Activated CD8-positive, alpha-beta memory T cell treated with anti-CD3 and anti-CD28 coated beads, Interleukin-2, amount 10 ng/mL, durations not matched to agents 7 days and 5 days (primary cell): ENCODE measurements at places on chromosomes 5 and 9.

DNA sequence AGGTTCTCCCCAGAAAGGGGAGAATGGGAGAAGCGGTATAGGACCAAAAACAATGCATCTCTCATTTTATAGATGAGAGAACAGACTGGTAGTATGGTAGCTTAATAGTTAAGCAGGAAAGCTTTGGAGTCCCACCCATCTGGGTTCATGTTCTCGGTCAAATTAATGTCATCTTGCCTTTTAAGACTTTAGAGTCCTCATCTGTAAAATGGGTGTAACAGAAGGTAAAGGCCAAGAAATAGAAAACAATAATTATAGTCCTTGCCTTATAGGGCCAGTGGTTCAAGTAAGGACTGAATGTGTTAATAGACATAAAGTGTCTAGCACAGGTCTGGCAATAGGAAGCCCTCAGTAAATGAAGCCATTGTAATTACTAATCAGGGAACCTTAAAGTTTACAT, 16.4 kb downstream of the SMIM3 start:
- H3K27me3 ChIP-seq: no peaks in the 10 kb centered on the region
- no peak overlapping the region for H3K4me3 ChIP-seq
- H3K4me1 ChIP-seq: peaks cover 15% of the 10 kb centered on the region
- peaks cover 44% of the 10 kb centered on the region for H3K36me3 ChIP-seq

DNA sequence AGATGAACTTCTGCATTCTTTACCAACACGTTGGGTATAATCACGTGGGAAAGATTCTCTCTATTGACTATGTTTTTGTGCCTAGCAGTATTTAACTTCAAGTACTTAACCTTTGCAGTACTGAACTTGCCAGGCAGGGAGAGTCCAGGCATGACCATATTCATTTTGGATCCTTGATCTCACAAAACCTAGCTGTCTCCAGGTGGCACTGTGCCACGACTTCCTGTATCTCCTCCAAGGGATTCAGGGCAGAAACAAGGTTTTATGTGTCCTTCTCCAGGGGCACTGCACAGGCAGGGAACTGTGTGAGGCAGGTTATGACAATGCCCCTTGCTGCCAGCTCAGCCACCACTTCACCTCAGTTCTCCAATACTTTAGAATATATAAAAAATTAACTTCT, 11.7 kb upstream of the IFNA5 start:
- H3K4me1 ChIP-seq: peaks cover 2% of the 10 kb centered on the region
- peaks cover 18% of the 10 kb centered on the region for H3K27me3 ChIP-seq
- no peak overlapping the region for H3K4me3 ChIP-seq
- H3K27ac ChIP-seq: no peak overlapping the region

GRCh38 chr5:144333336-144333920, 162.8 kb downstream of the KCTD16 start:
- no peak overlapping the region for H3K27ac ChIP-seq
- no peak for DNase-seq
- H3K4me1 ChIP-seq: no peaks in the 10 kb centered on the region
- no peak overlapping the region for H3K4me3 ChIP-seq
- no peaks in the 10 kb centered on the region for H3K27me3 ChIP-seq

DNA sequence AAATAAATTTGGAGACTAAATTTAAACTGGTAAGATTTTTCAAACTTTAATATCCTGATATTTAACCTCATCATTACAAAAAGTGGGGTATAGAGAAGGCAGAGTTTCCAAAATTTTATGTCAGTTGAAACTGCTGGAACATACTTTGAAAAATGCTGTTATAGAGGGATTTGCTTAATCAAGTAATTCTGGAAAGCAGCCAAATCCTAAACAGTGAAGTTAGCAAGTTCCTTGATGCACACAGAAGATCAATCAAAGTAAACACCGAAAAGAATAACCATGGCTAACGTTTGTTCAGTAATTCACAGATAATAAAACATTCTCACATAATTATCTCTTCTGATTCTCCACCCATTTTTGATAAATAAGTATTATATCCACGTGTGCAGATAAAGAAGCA, 8.1 kb upstream of the PRR16 start:
- no peak for DNase-seq
- H3K4me1 ChIP-seq: no peaks in the 10 kb centered on the region
- H3K4me3 ChIP-seq: no peak overlapping the region
- no peak overlapping the region for H3K27ac ChIP-seq

- peaks cover 8% of the 10 kb centered on the region for H3K27me3 ChIP-seq
- H3K27ac ChIP-seq: no peak overlapping the region
- no peak overlapping the region for H3K4me3 ChIP-seq
These were observed 68.4 kb upstream of the RPS23 start for GRCh38 chr5:82346399-82347165.

- DNase-seq: no peak
- H3K27ac ChIP-seq: no peak overlapping the region
- H3K4me3 ChIP-seq: no peak overlapping the region
These were observed 240.7 kb downstream of the CSNK1G3 start for GRCh38 chr5:123752552-123753179.

DNA sequence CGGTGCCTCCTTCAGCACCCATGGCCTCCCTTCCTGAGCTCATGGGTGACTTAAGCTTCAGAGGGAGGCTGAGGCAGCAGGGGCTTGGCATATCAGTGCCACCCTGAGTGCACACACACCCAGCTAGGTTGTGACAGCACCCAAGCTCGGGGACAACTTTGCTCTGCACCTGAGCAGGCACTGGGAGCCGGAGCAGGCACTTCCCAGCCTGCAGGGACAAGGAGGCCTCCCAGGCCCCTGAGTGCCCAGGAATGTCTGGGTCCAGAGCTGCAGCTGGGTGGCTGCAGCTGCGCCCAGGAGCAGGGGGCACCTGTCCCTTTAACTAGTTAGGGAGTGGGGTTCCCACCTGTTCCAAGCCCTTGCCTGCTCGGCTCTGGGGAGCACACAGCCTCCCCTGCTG, 48.7 kb upstream of the CDH12 start:
- no peaks in the 10 kb centered on the region for H3K36me3 ChIP-seq
- H3K27me3 ChIP-seq: no peaks in the 10 kb centered on the region
- DNase-seq: no peak
- no peak overlapping the region for H3K4me3 ChIP-seq
- no peaks in the 10 kb centered on the region for H3K4me1 ChIP-seq

- H3K4me3 ChIP-seq: no peak overlapping the region
- no peaks in the 10 kb centered on the region for H3K36me3 ChIP-seq
- no peaks in the 10 kb centered on the region for H3K27me3 ChIP-seq
- peaks cover 19% of the 10 kb centered on the region for H3K4me1 ChIP-seq
- no peak for DNase-seq
- H3K27ac ChIP-seq: peak overlapping the region; percentile 34
These were observed 17.0 kb downstream of the BICD2 start for GRCh38 chr9:92747459-92748232.

- H3K27ac ChIP-seq: no peak overlapping the region
- H3K4me3 ChIP-seq: no peak overlapping the region
- peaks cover 2% of the 10 kb centered on the region for H3K27me3 ChIP-seq
- no peaks in the 10 kb centered on the region for H3K4me1 ChIP-seq
These were observed 111.5 kb upstream of the ANKRD55 start for GRCh38 chr5:56344594-56344993.

GRCh38 chr5:72291601-72292000, 28.4 kb downstream of the MRPS27 start:
- no peak overlapping the region for H3K4me3 ChIP-seq
- H3K27ac ChIP-seq: no peak overlapping the region
- no peak for DNase-seq
- H3K4me1 ChIP-seq: no peaks in the 10 kb centered on the region

GRCh38 chr9:130756455-130757152, 63.0 kb downstream of the EXOSC2 start:
- no peak for DNase-seq
- H3K4me1 ChIP-seq: peaks cover 7% of the 10 kb centered on the region
- H3K27ac ChIP-seq: no peak overlapping the region
- H3K4me3 ChIP-seq: no peak overlapping the region
- H3K27me3 ChIP-seq: no peaks in the 10 kb centered on the region
- no peaks in the 10 kb centered on the region for H3K36me3 ChIP-seq

- H3K27ac ChIP-seq: no peak overlapping the region
- H3K4me3 ChIP-seq: no peak overlapping the region
- no peaks in the 10 kb centered on the region for H3K36me3 ChIP-seq
- H3K27me3 ChIP-seq: no peaks in the 10 kb centered on the region
- H3K4me1 ChIP-seq: no peaks in the 10 kb centered on the region
These were observed 173.7 kb upstream of the POU5F2 start for GRCh38 chr5:93915142-93915553.

- no peaks in the 10 kb centered on the region for H3K27me3 ChIP-seq
- H3K27ac ChIP-seq: no peak overlapping the region
- DNase-seq: no peak
- H3K4me1 ChIP-seq: peaks cover 25% of the 10 kb centered on the region
- no peak overlapping the region for H3K4me3 ChIP-seq
These were observed 85.4 kb upstream of the RPS23 start for GRCh38 chr5:82363524-82363923.

GRCh38 chr9:13860019-13860418, 453.9 kb downstream of the NFIB start:
- no peak for DNase-seq
- no peak overlapping the region for H3K27ac ChIP-seq
- no peak overlapping the region for H3K4me3 ChIP-seq

GRCh38 chr9:15374310-15374709, 48.4 kb upstream of the SNAPC3 start:
- H3K27ac ChIP-seq: no peak overlapping the region
- no peak overlapping the region for H3K4me3 ChIP-seq
- no peaks in the 10 kb centered on the region for H3K4me1 ChIP-seq
- peaks cover 15% of the 10 kb centered on the region for H3K27me3 ChIP-seq
- H3K36me3 ChIP-seq: peaks cover 1% of the 10 kb centered on the region
- no peak for DNase-seq

- DNase-seq: no peak
- no peaks in the 10 kb centered on the region for H3K4me1 ChIP-seq
- peaks cover 2% of the 10 kb centered on the region for H3K27me3 ChIP-seq
- no peak overlapping the region for H3K27ac ChIP-seq
- H3K4me3 ChIP-seq: no peak overlapping the region
These were observed 47.1 kb upstream of the RAI14 start for GRCh38 chr5:34608859-34609648.

GRCh38 chr5:19886123-19886917, 101.7 kb downstream of the CDH18 start:
- no peaks in the 10 kb centered on the region for H3K4me1 ChIP-seq
- H3K4me3 ChIP-seq: no peak overlapping the region
- no peak for DNase-seq
- H3K27me3 ChIP-seq: no peaks in the 10 kb centered on the region

DNA sequence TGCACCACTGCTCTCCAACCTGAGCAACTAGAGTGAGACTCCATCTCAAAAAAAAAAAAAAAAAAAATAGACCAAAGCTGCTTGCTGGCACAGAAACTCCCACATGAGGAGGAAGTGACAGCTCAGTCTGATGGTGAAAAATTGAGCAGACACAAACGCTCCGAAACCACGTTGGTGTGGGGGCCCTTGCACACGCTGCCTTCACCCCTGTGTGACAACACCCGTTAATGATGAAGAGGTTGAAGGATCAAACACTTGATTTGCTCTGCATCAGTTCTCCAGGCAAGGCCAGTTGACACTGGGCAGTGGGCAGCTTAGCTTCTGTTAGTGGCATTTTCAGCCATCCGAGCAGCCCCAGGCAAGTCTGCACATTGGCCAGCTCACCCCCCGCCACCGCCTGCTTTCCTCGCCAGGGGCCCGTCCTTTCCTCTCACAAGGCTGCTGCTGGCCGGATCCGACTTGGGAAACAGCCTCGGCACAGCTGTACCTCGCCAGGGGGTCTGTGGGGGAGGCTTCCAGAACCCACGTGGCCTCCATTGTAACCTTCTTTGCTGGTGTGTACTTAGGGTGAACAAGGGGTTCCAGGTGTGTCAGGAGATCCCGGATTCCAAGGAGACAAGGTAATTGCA, 79.8 kb downstream of the COL27A1 start:
- H3K4me1 ChIP-seq: no peaks in the 10 kb centered on the region
- H3K27ac ChIP-seq: no peak overlapping the region
- peaks cover 21% of the 10 kb centered on the region for H3K27me3 ChIP-seq
- no peaks in the 10 kb centered on the region for H3K36me3 ChIP-seq

- DNase-seq: no peak
- no peak overlapping the region for H3K27ac ChIP-seq
- no peak overlapping the region for H3K4me3 ChIP-seq
- peaks cover 4% of the 10 kb centered on the region for H3K4me1 ChIP-seq
- H3K36me3 ChIP-seq: no peaks in the 10 kb centered on the region
- H3K27me3 ChIP-seq: peaks cover 11% of the 10 kb centered on the region
These were observed 31.4 kb upstream of the ANKH start for GRCh38 chr5:14902826-14903560.

DNA sequence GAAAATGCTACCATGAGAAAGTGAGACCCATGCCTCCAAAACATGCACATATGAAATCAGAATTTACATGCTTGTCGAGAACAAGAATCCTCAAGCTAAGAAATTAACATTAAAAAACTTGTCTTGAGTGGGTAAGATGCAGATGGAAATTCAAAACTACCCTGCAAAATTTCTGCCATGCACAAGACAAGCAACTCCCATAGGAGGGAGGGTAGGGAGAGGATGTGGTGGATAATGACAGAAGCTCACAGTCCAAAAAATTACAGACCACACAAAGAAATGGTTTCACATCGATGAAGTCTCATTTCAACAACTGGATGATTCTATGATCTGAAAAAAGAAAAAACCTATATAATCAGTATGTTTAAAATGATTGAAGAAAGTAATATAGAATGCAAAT, 319.9 kb upstream of the PTGER4 start:
- no peak for DNase-seq
- H3K27me3 ChIP-seq: no peaks in the 10 kb centered on the region
- no peak overlapping the region for H3K4me3 ChIP-seq
- peaks cover 13% of the 10 kb centered on the region for H3K36me3 ChIP-seq

DNA sequence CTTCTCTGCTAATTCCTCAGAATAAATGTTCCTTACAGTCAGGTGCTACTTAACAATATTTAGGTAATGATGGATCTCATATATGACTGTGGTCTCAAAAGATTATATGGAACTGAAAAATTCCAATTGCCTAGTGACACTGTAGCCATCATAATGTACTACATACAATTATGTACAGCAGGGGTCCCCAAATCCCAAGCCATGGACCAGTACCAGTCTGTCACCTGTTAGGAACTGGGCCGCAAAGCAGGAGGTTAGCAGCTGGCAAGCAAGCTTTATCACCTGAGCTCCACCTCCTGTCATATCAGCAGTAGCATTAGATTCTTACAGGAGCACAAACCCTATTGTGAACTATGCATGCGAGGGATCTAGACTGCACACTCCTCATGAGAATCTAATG, 69.6 kb downstream of the NR2F1-AS1 start:
- DNase-seq: no peak
- no peak overlapping the region for H3K4me3 ChIP-seq
- H3K4me1 ChIP-seq: no peaks in the 10 kb centered on the region
- no peak overlapping the region for H3K27ac ChIP-seq
